ENCODE measurements at places on chromosomes 7 and 10.

- DNase-seq, result no peak
Observed at GRCh38 chr10:79412516-79412915, 32.9 kb downstream of the ZCCHC24 start.

GRCh38 chr10:75430000-75430763 is 1.2 kb upstream of the LRMDA start:
- DNase-seq, result no peak

- DNase-seq, result no peak
Observed at GRCh38 chr7:115099906-115100305, 178.0 kb downstream of the MDFIC start.

DNA sequence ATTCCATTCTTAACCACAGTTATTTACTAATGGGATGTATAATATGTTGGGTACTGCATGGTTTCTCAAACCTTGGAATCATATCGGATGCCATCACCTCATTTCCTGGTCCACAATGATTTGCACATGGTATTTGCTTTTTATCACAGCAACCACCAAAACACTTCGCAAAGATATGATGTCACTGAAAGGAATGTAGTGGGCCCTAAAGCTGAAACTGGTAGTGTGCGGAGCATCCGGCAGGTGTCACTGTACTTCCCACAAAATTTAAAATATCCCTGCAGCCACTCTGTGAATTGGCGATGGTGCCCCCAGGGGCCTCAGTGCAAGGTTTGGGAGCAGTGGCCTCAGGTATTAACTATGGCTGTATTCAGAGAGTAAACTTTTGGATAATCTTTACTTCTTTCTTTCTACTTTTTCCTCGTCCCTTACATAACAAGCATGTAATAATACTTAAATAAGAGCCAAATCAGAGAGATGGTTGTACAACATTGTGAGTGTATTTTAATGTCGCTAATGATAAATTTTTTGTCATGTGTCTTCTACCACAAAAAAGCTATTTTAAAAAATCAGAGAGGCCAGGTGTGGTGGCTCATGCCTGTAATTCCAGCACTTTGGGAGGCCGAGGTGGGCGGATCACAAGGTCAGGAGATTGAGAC is 66.2 kb downstream of the FAM241B start:
- no peak for DNase-seq

DNA sequence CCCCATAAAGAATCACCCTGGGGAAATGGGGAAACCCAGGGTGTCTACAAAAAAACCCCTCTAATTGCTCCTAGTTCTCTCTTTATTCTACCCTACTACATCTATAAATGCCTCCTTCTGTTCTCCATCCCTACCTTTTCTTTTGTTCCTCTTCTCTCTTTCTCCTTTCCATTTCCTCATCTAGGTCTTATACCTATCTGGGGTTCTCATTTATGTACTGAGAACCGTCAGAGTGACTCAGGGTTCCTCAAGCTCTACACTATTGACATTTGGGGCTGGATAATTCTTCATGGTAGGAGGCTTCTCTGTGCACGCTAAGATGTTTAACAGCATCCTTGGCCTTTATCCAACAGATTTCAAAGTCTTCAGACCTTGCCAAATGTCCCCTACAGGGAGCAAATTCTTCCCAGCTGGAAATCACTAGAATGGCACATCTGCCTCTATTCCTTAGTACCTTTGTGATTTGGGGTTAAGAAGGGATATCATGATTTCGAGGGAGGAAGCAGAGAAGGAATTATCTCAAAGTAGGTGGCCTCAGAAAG is 137.4 kb upstream of the PTN start:
- DNase-seq, result no peak

GRCh38 chr7:79320741-79321473 is 132.6 kb downstream of the MAGI2 start:
- DNase-seq, result no peak

GRCh38 chr7:5424749-5425506 is 1.3 kb upstream of the TNRC18 start:
- DNase-seq, result no peak

GRCh38 chr10:88097536-88097935 is 234.1 kb downstream of the PTEN start:
- no peak for DNase-seq

DNA sequence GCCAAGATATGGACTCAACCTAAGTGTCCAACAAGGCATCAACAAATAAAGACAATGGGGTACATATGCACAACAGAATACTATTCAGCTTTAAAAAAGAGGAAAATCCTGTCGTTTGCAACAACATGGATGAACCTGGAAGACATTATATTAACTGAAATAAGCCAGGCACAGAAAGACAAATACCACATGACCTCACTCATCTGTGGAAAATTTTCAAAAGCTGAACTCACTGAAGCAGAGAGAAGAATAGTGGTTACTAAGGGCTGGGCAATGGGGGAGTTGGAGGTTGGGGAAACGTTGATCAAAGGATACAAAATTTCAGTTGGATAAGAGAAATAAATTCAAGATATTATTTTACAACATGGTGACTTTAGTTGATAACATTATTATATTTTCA is 221.4 kb upstream of the PITRM1 start:
- DNase-seq, result no peak

DNA sequence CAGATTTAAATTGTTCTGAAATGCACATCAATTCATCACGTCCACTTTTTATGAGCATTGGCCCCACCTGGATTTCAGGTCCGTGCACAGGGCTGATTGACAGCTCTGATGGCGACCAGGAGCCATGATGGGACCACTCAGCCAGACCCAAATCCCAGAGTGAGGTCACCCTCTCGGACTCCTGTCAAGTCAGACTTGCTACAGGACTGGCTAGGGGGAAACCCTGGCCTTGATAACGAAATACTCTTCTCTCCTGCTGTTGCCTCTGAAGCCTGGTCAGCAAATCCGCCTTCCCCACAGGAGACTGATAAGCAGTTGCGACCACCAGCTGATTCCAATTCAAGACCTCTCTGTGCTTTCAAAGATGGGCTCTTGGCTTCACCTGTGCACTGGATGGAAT is 76.4 kb downstream of the CARD11 start:
- peak; percentile 49 for DNase-seq

GRCh38 chr10:125757742-125758141 is 17.9 kb downstream of the MMP21 start:
- no peak for DNase-seq

GRCh38 chr10:86673216-86673826 is 5.0 kb downstream of the LDB3 start:
- no peak for DNase-seq

GRCh38 chr7:12299367-12299766 is 88.3 kb downstream of the TMEM106B start:
- DNase-seq, result no peak

- no peak for DNase-seq
Observed at GRCh38 chr7:71976645-71977044, 435.5 kb downstream of the CALN1 start.

GRCh38 chr7:74134117-74134620 is 40.0 kb upstream of the EIF4H start:
- no peak for DNase-seq

- no peak for DNase-seq
Observed at GRCh38 chr7:120731271-120731670, 126.7 kb downstream of the TSPAN12 start.

GRCh38 chr7:25359471-25360059 is 131.3 kb upstream of the NPVF start:
- no peak for DNase-seq

GRCh38 chr7:123601530-123601929 is at the start of gene ASB15:
Gene ASB15 (plus strand): TSS chr7:123601821. CDS start chr7:123614503, 12,682 bp downstream.
- DNase-seq, result no peak

Data from coronary artery (tissue), 2 donors.